ENCODE measurements at places on chromosomes 11 and 22. TPM values are rescaled to one million over a fixed set of nuclear protein-coding genes. Genes with fewer than 3 reads are reported as not detected.

DNA sequence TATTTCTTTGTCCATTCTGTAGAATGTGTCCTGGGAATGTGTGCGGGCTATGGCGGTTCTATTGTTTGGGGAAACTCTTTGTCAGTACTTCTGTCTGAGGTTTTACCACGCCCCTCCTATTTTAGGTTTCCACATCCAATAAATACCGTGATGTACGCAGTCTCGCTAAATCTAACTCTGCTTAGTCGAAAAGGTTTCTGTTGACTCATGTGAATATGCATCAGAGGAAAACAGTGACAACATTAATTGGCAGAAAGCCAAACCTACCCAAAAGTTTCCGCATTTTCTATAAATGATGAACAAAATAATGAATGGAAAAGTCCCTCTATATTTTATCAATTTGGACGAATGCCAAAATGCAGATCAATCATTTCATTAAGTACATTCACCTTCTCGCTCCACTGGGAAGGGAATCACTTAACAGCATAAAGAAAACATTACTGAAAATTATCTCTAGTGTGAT lies 143.4 kb downstream of the MAML2 start:
- H3K4me1 ChIP-seq: peaks cover 23% of the 10 kb centered on the region
- no peaks in the 10 kb centered on the region for H3K27me3 ChIP-seq
- no peak overlapping the region for H3K27ac ChIP-seq
- H3K36me3 ChIP-seq: no peaks in the 10 kb centered on the region
- H3K4me3 ChIP-seq: no peak overlapping the region

GRCh38 chr22:22684580-22685561 lies 40.5 kb downstream of the GGTLC2 start:
- H3K4me1 ChIP-seq: no peaks in the 10 kb centered on the region
- no peak for DNase-seq
- H3K4me3 ChIP-seq: no peak overlapping the region
- H3K27me3 ChIP-seq: no peaks in the 10 kb centered on the region
- H3K27ac ChIP-seq: no peak overlapping the region

- no peak for DNase-seq
- no peaks in the 10 kb centered on the region for H3K27me3 ChIP-seq
- no peak overlapping the region for H3K27ac ChIP-seq
- no peaks in the 10 kb centered on the region for H3K4me1 ChIP-seq
- no peaks in the 10 kb centered on the region for H3K36me3 ChIP-seq
Observed at GRCh38 chr11:8291421-8292350, 28.0 kb upstream of the LMO1 start.

Gene SYT8
- not detected for total RNA-seq

Gene SERPING1
- 3.7 TPM for total RNA-seq

DNA sequence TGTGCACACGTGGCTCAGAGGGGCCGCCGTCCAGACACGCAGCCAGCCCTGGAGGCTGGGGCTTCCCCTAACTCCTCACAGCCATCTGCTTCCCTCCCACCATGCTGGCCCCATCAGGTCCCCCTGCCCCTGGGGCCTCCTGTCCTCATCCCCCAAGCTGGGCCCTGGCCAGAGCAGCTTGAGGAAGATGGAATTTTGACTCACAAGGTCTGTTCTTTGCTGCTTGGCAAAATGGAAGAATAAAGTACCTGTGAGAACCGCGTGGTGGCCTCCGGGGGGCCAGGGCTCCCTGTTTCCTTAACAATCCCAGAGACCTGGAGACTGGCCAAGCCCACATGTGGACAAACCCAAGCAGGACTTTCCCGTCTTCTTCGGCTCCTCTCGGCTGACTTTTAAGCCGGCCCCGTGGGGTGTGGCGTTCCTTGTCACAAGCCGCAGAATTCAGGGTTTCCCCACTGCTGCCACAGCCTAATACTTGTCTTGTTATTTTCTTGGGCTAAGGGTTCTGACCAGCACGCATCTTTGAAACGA lies 872.8 kb downstream of the BRD1 start:
- H3K27ac ChIP-seq: no peak overlapping the region
- no peaks in the 10 kb centered on the region for H3K36me3 ChIP-seq
- no peaks in the 10 kb centered on the region for H3K4me1 ChIP-seq
- no peaks in the 10 kb centered on the region for H3K27me3 ChIP-seq
- DNase-seq: no peak

GRCh38 chr11:45025716-45026492 lies 75.2 kb upstream of the TP53I11 start:
- no peaks in the 10 kb centered on the region for H3K36me3 ChIP-seq
- peaks cover 10% of the 10 kb centered on the region for H3K4me1 ChIP-seq
- no peaks in the 10 kb centered on the region for H3K27me3 ChIP-seq

GRCh38 chr11:11230802-11231562 lies 122.1 kb downstream of the CSNK2A3 start:
- DNase-seq: no peak
- no peak overlapping the region for H3K4me3 ChIP-seq
- H3K36me3 ChIP-seq: no peaks in the 10 kb centered on the region
- no peak overlapping the region for H3K27ac ChIP-seq
- H3K27me3 ChIP-seq: no peaks in the 10 kb centered on the region

Gene JAML
- total RNA-seq: 64.3 TPM

DNA sequence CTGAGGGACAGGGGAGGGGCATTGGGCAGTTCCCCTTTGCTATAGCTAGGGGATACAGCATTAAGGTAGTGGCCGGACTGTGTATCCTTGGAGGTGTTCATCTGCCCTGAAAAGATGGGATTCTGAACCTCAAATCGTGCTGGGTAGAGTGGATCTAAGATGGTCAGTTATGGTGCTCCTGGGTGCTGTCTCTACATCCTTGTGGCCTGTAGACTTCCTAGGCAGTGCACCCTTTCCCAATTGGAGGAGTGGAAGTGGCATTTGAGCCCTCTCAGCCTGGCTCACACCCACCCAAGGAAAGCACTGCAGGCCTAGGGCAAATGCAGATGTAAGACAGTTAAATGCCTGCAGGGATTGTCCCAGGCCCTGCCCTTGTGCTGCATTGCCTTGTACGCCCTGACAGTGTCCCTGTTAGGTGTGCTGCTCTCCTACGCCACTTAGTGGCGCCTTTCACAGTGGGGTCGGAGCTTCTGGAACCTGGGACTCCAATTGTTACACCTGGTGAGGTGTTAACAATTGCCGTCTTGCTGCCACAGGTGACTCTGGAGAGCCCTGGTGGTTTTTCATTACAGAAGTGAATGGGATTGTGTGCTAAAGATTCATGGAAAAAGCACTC lies 35.0 kb downstream of the PPFIBP2 start:
- peaks cover 4% of the 10 kb centered on the region for H3K36me3 ChIP-seq
- DNase-seq: no peak

Measured in naive thymus-derived CD4-positive, alpha-beta T cell (primary cell).